Stimulated activated CD8-positive, alpha-beta memory T cell treated with anti-CD3 and anti-CD28 coated beads, Interleukin-7, amount 100 ng/mL, for 48 hours (primary cell): ENCODE measurements at places on chromosomes 2 and 18.

DNA sequence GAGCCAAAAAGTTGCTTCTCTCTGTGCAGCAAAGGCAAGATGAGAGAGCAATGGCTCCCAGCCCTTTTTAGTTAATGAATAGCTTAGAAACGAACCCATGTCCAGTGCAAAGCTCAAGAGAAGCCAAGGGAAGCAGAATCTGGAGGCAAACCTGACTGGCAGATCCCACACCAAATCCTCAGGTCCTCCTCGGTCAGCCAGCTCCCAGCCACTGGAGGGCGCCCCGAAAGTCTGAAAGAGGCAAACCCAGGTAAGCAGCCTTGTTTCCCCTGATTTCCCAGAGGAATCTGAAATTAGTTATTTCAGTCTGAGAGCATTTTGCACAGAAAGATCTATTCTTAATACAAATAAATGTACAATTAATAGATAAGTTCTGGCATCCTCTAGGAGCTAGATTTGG, 71.3 kb upstream of the PID1 start:
- no peak for DNase-seq

GRCh38 chr18:79400591-79401381, 5.1 kb downstream of the NFATC1 start:
- DNase-seq = no peak

DNA sequence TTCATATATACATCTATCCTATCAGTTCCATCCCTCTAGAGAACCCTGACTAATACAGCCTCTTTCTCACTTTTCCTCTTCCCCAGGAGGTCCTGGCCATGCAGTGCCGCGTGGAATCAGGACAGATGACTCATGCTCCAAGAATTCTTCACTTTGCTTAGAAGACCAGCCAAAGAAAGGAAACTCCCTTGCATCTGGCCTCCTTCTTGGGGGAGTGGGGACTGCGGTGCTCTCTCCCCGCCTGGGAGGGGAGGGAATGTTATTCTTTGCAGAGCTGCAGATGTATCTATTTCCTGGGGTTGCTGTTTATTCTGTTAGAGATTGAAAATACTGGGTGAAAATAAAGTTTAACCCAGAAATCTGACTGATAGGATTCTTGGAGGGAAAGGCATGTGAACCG, 111.5 kb upstream of the SH3BP4 start:
- DNase-seq = no peak

- no peak for DNase-seq
Measured at GRCh38 chr18:8785261-8785660, 79.9 kb downstream of the MTCL1 start.

GRCh38 chr18:38951633-38952032, 1386.0 kb upstream of the CELF4 start:
- DNase-seq = no peak
